ENCODE measurements at places on chromosomes 12 and 14.

DNA sequence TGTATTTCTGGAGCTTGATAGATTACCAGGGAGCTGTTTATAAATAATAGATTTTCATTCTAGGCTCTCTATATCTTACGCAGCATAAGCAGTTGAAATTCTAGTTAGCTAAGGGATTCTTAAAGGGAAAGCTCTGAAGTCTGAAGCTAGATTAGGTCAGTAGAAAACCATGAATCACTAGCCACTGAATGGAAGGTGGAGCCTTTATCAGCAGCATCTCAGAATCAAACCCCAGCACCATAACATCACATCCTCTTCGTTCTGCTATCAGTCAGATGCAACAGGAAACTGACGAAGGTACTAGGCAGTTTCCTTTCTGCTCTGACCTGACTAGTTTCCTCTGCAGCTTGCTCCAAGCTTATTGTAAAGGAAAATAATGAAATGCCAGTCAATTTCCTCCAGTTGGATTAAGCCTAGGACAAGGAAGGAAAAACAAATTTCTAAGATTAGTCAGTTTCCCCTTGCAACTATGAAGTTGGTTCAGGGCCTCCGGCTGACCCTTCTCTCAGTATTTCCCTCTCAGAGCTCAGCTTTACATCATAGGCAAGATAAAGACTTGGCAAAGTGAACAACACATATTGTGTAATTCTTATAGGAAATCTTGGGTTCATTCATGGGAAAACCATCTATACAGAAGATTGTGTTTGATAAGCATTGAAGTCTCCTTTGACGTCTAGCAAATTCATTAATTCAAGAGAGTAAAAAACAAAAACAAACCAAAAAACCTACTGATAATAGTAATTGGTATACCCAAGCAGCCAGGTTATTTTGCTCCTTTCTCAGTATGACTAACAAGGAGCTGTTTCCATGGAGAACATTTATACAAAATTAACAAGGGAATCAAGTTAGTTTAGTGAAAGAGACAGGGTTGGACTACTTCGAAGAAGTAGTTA is 43.4 kb upstream of the CFAP54 start:
- DNase-seq: peak; percentile 79

- DNase-seq: no peak
Measured at GRCh38 chr14:74569806-74570591, 42.0 kb downstream of the LTBP2 start.

- DNase-seq: no peak
Measured at GRCh38 chr12:40327535-40327934, 102.7 kb downstream of the LRRK2 start.

DNA sequence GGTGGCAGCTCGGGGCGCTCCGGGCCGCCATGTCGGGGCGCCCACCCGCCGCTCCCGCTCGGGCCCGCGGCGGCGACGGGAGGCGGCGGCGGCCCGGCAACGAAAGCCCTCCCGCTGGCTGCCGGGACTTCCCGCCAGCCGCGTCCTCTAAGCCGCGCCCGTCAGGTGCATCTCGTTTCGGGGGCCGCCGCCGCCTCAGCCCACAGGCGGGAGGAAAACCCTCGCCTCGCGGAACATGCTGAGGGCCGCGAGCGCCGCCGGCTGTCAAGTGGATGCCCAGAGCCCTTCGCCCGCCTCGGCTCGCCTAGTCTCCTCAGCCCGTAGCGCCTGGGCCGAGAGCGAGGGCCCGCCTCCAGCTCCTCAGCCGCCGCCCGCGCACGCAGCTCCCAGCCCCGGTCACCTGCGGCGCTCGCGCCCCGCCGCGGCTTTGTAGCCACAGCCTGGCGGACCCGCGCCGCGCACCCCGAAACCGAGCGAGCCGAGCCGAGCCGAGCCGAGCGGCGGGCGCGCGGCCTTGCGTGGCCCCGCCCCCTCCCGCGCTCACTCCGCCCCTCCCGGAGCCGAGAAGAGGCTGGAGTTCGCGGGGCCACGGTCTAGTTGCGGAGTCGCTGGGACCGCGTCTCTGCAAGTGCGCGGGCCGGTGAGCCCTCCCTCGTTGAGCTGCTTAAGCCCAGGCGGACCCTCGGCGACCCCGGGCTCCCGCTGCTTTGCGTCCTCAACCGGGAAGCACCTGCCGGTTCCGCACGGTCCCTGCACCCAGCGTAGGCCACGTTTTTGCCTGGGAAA is at the start of gene EML5:
Gene EML5, minus strand, starts transcription at position 481 of the 786 bp plus-strand sequence. Its CDS starts 450 bp downstream, at position 31.
- peak; percentile 87 for DNase-seq

DNA sequence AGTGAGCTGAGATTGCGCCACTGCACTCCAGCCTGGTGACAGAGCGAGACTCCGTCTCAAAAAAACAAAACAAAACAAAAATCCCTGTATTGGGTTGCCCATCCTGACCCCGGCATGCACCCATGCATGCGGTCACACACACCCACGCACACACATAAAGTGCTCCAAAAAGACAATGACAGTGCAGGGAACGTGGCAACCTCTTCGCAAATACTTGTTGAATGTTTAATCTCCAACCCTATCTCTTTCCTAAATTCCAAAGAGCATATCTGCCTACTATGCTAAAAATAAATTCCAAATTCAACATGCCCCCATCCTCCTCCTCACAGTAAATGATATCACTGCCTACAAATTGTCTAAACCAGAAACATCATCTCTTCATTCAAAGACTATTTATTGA is 13.5 kb downstream of the SLC7A7 start:
- no peak for DNase-seq

Data from KBM-7 (cell line).